T follicular helper cell (primary cell): ENCODE measurements at places on chromosomes 6 and 20.

DNA sequence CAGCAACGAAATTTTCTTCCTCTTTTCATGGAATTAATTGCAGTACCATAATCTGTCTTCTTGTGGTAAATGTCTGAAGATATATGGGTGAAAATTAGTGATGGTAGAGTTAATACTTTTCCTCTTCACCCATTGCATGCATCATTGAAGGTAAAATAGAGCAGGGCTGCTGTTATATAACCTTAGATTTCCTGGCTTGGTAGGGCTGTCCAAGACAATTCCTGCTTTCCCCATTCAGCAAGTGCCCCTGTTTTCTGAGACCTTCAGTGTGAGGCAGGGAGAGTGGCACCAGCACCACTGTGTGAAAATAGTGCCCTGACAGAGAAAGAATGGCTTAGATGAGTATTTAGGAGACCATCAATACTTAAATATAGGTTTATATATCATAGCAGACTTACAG is 202.0 kb downstream of the ZFAND3 start:
- no peak for DNase-seq

GRCh38 chr20:64086801-64087200 is 2.6 kb upstream of the LKAAEAR1 start:
- DNase-seq, result no peak

GRCh38 chr20:1330075-1330830 is 1.3 kb upstream of the SDCBP2 start:
- peak; percentile 34 for DNase-seq

DNA sequence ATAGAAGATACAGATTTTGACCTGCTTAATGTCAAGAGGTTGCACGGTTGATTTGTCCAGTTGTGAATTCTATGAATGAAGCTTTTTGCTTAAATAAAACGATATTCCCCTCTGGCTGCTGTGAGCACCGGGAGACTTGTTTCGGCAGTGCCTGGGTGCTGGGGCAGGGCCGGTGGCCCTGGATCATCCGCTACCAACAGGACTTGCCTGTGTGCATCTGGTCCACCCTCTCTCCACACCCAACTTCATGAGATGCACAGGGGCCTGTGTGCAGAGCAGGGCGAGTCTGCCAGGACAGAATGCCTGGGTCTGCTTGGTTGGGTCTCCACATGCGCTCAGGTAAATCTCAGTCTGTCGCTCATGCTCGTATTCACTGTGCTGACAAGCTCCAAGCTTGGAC is 65.5 kb downstream of the TSHZ2 start:
- DNase-seq, result no peak
